ENCODE measurements at places on chromosomes 7 and 10.

DNA sequence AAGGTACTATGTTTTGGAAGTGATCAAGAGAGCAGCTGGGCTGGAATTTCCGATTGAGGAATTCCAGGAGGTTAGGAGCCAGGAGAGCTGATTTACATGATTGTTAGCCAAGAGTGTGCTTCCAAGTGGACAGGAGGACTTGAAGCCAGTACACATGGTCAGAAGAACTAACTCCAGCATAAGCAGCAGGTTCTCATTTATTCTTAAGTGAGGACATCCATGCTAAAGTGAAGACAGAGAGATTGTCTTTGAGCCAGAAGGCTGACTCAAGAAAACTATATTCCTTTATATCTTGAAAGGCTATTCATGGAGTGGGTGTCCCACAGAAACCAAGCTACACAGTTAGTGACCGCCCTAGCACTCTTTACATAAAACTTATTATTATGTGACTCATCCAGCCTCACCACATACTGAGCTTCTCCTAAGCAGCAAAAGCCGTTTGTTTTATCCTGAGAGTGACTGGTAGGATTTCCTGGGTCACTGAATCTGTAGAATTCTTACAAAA is 56.7 kb upstream of the SEMA3A start:
- DNase-seq, result no peak

DNA sequence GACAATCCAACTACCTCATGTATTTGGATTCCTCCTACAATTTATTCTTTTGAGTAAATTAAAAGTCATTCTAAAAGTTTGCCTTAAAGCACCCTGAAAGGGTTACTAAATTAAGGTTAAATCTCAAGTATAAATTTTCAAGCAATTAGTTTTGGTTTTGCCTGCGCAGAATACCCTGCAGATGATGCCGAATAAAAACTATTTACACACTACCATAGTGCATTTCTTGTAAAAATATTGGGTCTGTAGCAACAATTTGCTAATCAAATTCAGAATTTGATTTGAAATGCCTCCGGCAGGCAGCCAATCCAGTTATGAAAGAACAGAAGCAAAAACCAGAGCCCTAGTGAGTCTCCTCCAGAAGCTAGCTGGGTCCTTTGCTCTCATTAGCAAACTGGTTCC is 122.2 kb downstream of the TWIST1 start:
- DNase-seq, result no peak

GRCh38 chr7:77409739-77410547 is 6.2 kb downstream of the GSAP start:
- DNase-seq, result no peak

GRCh38 chr10:84429926-84430520 is 101.6 kb downstream of the CCSER2 start:
- DNase-seq, result peak; percentile 38

GRCh38 chr7:100443096-100443840 is 7.0 kb upstream of the PPP1R35 start:
- DNase-seq, result no peak

- no peak for DNase-seq
Measured at GRCh38 chr10:83397806-83398205, 741.5 kb upstream of the GHITM start.

DNA sequence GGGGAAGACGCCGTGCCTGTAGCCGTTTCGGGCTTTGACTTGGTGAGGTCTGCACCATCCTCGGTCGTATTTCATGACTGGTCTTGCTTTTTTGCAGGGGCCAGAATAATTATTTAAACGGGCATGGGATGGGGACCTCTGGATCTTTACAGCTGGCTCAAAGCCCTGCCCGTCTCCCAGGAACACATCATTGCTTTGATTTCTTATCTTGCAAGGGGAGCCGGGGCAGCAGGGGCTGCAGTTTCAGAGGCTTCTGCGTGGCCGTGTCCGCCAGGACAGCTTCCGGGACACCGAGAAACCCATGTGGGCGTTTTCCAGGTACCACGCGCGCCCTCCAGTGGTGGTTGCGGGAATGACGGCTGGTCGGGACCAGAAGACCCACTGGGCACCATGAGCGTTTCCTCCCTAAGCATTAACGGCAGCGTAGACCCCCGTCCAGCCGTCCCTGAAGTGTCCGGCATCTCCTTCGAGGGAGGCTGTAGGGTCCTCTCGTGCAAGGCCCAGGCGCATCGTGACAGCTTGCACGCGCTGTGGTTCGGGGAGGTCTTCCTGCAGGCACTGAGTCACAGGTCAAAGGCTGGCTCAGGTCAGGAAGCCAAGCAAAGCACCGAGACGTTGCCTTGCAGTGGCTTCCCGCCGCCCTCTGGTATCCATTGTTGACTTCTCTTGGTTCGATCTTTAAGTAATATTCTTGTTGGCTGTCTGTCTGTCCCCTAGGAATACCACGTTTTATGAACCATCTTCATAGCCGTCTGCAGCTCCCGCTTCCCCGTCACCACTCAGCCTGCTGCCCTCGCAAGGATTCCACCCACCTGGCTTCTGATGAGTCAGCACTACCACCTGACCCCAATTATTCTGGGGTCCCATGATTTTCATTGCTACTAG is 16.2 kb upstream of the ZFAND2A start:
- peak; percentile 48 for DNase-seq

GRCh38 chr7:150341263-150342120 is at the start of gene RARRES2:
Gene RARRES2, minus strand, starts transcription at chr7:150341629. Its CDS starts 1,020 bp downstream, at chr7:150340609.
- DNase-seq, result no peak
